ENCODE measurements at places on chromosomes 16 and 17.
A peak's percentile ranks its signal among the peaks of the same experiment; 100 is the strongest.

- no peak for DNase-seq
Observed at GRCh38 chr17:45034599-45034998, 16.8 kb downstream of the DCAKD start.

DNA sequence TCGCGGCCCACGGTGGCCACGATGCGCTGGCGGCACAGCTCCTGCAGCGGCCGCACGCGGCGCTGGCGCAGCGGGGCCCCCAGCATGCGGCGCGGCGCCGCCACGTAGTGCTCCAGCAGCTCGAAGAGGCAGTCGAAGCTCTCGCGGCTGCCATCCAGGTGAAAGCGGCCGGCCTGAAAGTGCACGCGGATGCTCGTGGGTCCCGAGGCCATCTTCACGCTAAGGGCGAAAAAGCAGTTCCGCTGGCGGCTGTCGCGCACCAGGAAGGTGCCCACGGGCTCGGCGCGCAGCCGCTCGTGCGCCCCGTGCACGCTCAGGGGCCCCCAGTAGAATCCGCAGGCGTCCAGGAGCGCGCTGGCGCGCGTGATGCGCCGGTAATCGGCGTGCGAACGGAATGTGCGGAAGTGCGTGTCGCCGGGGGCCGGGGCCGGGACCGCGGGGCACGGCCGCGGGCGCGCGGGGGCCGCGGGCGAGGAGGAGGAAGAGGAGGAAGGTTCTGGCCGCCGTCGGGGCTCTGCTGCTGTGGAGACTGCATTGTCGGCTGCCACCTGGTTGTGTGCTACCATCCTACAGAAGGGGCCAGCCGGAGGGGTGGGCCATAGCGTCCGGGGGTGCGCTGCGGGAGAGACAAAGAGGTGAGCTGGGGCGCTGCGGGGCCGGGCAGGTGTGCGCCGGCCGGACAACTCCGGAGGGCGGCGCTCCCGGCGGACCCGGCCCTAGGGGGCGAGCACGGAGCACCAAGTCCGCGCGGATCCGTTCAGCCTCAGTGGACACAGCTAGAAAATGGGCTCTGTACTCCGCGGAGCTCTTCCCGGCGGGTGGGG, 879 bp downstream of the SOCS1 start:
- DNase-seq: no peak

DNA sequence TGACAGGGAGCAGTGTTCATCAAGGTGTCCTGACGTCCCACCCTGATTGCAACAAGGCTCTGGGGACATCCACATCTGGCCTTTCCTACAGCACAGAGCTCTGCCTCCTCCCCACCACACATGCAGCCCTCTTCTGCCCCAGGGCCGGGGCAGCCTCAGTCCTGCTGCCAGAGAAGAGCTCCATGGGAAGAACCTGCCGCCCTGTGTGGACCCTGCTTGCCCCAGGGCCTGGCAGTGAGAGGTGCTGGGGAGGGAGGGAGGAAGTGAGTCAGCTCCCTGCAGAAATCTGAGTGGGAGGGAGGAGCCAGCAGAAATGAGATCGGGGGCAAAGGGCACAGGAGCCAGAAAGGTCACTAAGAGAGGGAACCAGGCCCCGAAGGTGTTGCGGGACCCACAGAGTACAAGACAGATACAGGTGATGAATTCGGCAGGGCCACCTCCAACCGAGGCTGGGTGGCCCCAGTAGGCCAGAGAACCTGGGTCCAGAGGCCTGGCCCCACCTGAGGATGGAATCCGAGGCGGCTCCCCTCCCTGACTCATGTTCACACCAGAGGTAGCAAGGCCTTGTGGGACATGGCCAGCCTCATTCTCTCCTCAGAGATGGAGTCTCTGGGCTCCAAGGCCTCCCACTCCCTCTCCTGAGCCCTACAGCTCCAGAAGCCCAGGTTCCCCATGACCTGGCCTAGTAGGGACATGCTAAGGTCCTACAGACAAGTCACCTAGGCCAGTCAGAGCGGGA, 24.8 kb downstream of the MYO18A start:
- peak; percentile 86 for DNase-seq

DNA sequence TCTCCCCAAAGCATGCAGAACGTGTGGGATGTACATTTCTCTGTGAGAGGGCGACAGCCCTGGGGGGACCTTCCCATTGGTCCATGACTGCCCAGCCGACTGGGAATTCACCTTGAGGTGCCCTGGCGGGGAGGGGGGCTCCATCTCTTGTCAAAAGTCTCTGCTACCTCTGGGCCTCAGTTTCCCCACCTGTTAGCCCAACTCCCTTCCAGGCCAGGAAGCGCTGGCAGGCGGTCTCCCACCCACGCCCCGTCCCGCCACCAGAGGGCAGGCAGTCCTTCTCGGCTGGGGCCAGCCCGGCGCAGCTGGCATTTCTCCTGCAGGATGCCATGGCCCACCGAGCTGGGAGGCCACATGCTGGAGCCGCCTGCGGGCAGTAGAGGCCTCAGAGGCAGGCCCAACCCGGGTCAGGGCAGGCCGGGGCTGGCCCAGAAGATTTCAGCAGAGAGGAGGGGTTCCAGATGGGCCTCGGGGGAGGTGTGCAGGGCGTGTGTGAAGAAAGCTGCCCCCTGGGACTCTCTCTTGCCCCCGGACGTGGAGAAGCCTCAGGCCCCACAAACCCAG, 16.6 kb downstream of the CD7 start:
- DNase-seq: peak; percentile 67

DNA sequence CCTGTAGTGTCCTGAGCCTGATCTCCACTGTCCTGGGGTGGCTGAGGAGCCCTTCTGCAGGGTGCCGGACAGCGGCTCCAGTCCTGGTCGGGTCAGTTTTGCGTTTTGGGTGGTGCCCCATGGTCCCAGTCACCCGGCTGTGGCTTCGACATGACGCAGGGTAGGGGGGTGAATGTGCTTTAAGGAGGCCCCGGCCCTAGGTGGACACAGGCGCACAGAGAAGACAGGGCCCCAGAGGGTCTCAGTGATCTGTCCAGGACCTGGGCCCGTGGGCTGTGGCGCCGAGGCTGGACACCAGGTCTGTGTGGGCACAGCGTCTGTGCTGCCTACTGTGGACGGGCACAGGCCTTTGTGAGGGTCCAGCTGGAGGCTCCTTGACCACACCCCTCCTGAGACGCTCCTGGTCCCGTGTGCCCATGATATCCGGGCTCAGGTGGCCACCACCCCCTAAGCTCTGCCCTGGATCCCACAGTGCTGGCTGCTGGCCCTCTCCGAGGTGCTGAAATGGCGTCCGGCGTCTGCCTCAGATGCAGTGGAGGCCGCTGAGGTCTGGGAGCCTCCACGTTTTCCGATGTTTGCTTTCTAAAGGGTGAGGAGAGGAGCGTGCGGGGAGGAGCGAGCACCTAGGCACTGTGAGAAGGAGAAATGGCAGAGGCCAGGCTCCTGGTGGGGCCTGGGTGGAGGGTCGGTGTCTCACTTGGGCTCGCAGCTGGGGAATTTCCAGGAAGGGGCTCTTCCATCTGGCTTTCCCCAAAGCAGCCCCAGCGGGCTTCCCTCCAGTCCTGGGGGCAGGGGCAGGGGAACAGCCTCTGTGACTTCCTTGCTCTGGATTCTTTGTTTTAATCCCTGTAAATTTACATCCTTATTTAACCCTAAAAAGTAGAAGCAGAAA, 56.1 kb upstream of the ACSF3 start:
- DNase-seq: peak; percentile 26

DNA sequence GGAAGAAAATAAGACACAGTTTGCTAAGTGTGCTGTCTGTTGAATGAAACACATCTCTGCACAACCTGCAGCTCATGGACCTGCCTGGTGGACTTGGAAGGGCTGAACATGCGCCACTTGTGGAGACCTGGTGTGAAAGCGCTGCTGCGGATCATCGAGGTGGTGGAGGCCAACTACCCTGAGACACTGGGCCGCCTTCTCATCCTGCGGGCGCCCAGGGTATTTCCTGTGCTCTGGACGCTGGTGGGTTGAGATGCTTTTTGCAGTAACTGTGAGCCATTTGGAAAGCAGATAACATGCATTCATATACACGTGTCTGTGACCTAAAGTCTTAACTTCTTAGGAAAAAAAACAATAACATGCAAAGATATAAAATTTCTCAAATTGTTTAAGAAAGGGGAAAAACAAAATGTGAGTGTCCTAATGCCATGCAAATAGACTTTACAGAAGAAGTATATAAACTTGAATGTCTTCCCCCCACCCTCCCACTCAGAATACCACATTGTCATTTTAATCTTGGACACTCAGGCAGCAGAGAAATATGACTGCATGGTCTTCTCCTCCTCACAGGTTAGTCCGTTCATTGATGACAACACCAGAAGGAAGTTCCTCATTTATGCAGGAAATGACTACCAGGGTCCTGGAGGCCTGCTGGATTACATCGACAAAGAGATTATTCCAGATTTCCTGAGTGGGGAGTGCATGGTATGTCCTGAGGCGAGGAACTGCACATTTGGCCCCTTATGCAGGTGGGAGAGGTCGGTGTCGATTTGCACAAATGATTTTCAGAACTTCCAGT, 65.6 kb downstream of the SEC14L1 start:
- no peak for DNase-seq

DNA sequence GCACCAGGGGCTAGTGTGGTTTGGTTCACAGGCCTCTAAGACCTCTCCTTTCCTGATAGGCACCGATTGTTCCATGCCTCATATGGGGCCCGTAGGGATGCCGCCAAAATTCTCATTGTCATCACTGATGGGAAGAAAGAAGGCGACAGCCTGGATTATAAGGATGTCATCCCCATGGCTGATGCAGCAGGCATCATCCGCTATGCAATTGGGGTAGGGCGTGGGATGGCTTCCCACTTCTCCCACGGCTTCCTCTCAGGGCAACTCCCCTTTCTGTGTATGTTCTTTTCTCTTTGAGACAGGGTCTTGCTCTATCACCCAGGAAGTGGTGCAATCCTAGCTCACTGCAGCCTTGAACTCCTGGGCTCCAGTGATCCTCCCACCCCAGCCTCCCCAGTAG, 5.3 kb downstream of the ITGAX start:
- no peak for DNase-seq

DNA sequence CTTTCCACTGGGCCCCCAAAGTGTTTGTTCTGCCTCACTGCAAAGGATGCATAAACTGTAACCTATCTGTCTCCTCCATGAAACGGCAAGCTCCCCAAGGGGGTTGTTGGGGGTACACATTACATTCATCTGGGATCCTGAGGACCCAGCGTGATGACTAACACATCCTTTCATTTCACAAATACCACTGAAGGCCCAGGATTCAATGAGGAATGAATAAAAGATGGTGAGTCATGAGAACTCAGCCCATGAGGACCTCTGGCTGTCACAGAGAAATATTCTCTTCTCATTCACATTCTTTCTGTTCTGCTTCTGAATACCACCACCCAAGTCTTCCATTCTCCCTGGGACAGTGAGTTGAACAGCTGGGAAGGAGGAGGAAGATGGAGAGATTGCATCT, 149.8 kb downstream of the RBFOX3 start:
- peak; percentile 41 for DNase-seq

- DNase-seq: no peak
Observed at GRCh38 chr17:39144416-39144840, 7.0 kb downstream of the PLXDC1 start.

GRCh38 chr17:12256380-12256995, 235.8 kb downstream of the MAP2K4 start:
- peak; percentile 59 for DNase-seq

DNA sequence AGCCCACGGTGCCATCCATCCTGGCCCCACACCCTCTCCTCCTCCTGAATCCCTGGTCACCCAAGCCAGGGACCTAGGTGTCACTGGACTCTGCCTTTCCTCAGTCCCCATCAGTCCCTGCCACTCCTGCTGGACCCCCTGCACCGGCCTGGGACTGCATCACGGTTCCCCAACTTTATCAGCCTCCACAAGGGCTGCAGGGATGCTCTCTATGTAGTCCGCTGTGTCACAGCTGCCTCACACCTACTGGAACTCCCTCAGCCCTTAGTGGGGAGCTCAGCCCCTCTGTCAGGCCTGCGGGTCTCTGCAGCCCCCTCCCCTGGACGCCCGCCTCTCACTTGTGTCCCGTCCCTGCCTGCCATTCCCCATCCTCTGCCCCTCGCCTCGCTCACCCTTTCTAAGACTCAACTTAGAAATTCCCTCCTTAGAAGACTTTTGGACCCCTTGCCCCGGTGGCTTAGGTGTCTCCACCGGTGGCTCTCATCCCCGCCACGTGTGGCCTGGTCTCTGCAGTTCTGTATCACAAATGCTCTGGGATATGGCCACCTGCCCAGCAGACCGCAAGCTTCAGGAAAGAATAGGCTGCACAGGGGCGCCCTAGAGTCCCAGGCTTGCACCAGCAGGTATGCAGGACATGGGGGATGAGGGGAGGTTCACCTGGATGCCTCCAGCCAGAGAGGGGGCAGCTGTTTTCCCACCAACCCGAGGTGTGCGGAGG, 62.9 kb downstream of the PRMT7 start:
- DNase-seq: no peak

DNA sequence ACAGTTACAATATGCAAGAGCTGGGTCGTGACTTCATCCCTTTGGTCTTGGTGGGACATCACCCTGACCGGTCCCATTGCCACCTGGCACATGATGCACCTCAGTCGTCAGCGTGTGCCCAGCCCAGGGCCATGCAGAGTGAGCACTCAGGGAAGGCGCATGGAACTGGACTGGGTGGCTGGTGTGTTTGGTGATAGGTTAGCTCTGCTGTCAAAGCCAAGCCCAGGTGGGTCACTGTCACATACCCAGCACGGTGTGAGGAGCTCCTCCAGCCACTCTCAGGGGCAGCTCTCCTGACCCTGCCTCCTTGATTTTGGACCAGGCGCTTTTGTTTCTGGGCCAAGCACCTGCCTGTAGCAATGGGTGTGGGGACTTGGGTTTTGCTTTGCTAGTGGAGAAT, 180.9 kb downstream of the RAB11FIP4 start:
- no peak for DNase-seq

DNA sequence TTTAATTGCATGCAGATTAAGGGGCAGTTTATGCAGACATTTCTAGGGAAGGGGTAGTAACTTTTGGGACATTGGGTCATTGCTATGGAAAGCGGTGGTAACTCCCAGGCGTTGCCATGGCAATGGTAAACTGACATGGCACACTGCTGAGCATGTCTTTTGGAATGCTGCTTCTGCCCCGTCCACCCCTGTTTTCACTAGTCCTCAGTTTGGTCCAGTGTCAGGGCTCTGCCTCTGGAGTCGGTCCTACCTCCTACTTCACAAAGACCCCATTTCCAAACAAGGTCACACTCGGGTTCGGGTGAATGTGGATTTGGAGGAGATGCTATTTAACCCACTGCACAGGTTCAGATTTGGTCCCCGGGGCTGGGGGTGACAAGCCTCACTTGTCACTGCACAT, 2.9 kb downstream of the IL34 start:
- no peak for DNase-seq

GRCh38 chr16:25210758-25211157, 6.0 kb upstream of the AQP8 start:
- DNase-seq: peak; percentile 30

Measured in HTR-8/SVneo (cell line).